ENCODE measurements at places on chromosomes 2 and 18.

DNA sequence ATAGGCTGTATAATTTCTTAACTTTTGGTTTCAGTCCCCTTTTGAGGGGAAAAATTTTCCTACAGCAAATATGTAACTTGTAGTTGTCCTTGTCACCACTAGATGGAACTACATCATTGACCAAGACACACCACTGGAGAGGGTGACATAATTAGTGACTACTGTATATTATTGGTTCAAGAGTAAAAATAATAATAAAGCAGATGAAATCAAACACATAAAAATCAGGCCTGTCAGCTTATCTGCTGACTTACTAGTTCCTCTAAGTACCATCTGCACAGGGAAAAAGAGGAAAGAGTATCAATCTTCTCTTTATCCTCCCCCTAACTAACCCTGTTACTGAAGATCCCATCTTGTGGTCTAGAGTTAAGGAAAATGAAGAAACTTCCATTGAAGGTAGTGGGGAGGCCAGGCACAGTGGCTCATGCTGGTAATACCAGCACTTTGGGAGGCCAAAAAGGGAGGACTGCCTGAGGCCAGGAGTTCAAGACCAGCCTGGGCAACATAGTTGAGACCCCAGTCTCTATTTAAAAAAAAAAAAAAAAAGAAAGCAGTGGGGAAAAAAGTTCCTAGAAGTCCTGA is 29.6 kb upstream of the ENOSF1 start:
- DNase-seq: peak; percentile 63

DNA sequence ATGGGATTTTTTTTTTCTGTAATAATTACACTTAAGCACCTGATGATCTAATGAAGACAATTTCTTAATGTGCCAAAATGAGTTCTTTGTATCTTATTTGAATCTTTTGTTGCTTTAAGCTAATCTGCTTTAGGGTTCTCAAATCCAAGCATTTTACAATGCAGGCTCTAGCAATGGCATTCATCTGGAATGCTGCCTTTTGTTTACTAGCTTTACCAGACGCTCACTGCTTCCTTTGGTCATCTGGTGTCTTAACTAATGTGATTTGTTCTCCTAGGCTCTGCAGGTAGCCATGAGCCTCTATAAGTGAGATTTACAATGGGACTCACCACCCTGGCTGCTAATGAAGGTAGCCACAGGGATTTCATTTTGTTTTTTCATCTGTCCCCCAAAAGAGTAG is 100.3 kb downstream of the GREB1L start:
- no peak for DNase-seq

DNA sequence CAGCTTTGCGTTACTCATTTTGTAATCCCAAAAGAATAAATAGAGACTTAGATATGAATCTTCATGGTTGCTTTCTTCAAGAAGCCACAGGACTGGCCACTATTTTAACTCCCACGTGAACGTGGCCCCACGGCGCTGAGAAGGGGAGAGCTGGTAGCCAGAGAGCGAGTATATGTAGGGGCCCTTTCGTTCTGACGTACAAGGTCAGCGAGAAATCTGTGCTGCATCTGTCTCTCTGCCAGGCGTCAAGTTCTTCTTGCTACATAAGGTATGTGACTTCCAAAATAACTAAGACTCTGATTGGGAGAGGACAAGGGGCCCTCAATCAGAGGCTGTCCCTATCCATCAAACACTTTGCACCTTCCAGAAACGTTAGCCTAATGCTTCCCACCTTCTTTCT is 149.2 kb downstream of the PLEKHA3 start:
- DNase-seq: no peak

GRCh38 chr2:178865146-178865936 is 58.1 kb upstream of the TTN start:
- DNase-seq: no peak

Data from suppressor macrophage treated with lipopolysaccharide for 4 hours (primary cell).